ENCODE measurements at places on chromosomes 7 and 10.

- no peak for DNase-seq
These were observed 257.2 kb upstream of the CTBP2 start for GRCh38 chr10:125417605-125418004.

GRCh38 chr10:15141136-15142054 lies 27.1 kb downstream of the NMT2 start:
- no peak for DNase-seq

GRCh38 chr10:3496138-3496537 lies 288.9 kb downstream of the KLF6 start:
- DNase-seq: no peak

DNA sequence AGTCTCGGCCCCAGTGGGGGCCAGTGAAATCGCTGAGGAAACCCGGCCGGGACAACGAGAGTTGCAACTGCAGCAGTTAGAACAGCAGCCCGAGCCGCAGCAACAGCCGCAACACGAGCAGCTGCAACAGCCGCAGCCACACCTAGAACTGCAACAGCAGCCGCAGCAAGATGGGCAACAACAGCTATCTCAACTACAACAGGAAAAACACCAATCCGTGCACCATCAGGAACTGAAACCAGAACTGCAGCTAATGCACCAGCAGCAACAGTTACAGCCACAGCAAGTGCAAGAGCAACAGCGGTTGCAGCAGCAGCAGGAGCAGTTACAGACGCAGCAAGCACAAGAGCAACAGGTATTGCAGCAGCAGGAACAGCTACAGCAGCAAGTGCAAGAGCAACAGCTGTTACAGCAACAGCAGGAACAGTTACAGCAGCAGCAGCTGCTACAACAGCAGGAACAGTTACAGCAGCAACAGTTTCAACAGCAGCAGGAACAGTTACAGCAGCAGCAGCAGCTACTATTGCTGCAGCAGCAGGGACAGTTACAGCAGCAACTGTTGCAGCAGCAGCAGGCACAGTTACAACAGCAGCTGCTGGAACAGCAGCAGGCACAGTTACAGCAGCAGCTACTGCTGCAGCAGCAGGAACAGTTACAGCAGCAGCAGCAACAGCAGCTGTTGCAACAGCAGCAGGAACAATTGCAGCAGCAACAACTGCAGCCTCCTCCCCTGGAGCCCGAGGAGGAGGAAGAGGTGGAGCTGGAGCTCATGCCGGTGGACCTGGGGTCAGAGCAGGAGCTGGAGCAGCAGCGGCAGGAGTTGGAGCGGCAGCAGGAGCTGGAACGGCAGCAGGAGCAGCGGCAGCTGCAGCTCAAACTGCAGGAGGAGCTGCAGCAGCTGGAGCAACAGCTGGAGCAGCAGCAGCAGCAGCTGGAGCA lies 6.1 kb downstream of the ZNF853 start:
- no peak for DNase-seq

- no peak for DNase-seq
These were observed 53.4 kb upstream of the CAMK2B start for GRCh38 chr7:44378744-44379143.

DNA sequence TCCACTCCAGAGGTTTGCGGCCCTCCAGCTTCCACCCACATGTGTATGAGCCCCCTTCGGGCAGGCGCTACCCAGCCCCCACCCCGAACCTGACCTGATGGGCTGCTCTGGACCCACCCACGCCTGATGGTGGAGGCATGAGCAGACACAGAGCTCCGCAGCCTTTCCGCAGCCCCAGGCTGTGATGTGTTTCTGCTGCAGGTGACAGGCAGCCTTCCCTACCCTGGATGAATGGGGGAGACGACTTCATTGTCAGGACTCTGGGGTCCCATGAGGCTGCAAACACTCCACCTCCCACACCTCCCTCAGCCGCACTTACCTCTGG lies 61.2 kb downstream of the OAT start:
- no peak for DNase-seq

GRCh38 chr7:81488210-81488609 lies 281.6 kb downstream of the HGF start:
- no peak for DNase-seq

DNA sequence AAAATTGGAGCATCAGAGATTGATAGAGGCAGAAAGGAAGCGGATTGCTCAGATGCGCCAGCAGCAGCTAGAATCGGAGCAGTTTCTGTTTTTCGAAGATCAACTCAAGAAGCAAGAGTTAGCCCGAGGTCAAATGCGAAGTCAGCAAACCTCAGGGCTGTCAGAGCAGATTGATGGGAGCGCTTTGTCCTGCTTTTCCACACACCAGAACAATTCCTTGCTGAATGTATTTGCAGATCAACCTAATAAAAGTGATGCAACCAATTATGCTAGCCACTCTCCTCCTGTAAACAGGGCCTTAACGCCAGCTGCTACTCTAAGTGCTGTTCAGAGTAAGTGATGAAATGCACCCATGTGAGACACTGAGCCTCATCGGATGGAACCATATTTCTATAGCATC lies 33.1 kb downstream of the STAMBPL1 start:
- peak; percentile 63 for DNase-seq

GRCh38 chr7:11235491-11235890 lies 261.8 kb downstream of the PHF14 start:
- DNase-seq: no peak

GRCh38 chr7:69698109-69698825 lies 100.0 kb downstream of the AUTS2 start:
- no peak for DNase-seq

DNA sequence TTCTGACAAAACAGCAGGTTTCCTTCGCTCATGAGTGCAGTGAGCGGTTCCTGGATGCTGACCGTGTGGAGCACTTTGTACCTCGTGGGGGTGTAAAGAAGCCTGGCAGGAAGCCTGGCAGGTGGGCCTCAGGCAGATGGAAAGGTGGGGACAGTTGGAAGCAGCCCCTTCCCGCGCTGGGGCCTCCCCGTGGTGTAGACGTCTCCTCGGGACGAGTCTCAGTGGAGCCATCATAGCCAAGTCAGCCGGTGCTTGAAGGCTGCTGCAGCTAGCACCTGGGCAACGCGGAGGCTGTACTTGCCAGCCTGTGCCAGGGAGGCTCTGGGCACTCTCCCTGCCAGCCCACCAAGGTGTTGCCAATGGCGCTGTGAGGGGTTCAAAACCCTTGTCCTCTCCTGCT lies 154.5 kb downstream of the WDR37 start:
- no peak for DNase-seq

- DNase-seq: no peak
These were observed 240.8 kb upstream of the POM121L12 start for GRCh38 chr7:52794621-52795020.

GRCh38 chr7:23100697-23101096 lies 4.9 kb upstream of the KLHL7 start:
- no peak for DNase-seq

- DNase-seq: no peak
These were observed 20.9 kb downstream of the CD36 start for GRCh38 chr7:80659120-80660055.

GRCh38 chr7:102279537-102280400 lies 6.9 kb upstream of the SH2B2 start:
- no peak for DNase-seq

- DNase-seq: no peak
These were observed 2.4 kb upstream of the PKD1L1 start for GRCh38 chr7:47950714-47951113.

DNA sequence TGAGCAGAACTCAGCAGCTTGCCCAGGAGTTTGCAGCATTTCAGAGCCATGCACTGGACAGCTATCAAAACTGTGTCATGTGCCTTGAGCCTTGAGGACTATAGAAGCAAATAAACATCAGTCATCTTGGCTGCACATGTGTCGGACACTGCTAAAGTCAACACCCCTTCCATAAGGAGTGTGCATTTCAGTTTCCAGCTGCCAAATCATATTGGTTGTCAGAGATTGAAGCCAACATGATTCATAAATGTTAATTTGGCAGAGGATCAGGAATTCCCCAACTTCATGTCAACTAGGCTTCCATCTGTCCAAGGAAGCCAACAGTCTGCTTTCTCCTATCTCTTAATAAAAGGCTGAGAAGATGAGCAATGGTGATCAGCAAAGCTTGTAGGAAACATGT lies 32.8 kb downstream of the SLC16A12 start:
- no peak for DNase-seq

- no peak for DNase-seq
These were observed 138.3 kb downstream of the JCAD start for GRCh38 chr10:29921071-29921446.

GRCh38 chr7:143375298-143376034 lies 5.7 kb upstream of the ZYX start:
- no peak for DNase-seq

DNA sequence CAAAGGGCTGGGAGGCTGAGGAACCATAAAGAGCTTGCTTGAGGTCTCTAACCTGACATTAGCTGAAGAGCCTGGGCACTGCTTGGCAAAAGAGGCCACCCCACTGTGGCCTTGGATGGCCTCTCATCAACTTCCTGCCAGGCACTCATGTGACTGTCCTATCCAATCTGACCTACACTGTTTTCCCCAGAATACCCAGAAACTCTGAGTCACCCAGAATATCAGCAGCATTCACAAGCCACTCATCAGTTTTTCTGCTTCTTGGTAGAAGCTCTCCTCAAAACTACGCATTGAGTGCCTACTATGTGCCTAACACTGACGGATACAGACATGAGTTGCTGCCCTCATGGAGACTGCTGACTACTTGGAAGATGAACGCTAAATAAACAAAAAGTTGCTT lies 4.1 kb upstream of the NT5C2 start:
- DNase-seq: no peak

Data from NCI-H187 treated with DMSO at 0.1 percent for 48 hours (cell line).